Activated CD4-positive, alpha-beta memory T cell treated with anti-CD3 and anti-CD28 coated beads, Interleukin-2, amount 10 ng/mL, durations not matched to agents 7 days and 5 days (primary cell): ENCODE measurements at places on chromosomes 4 and X. TPM values are rescaled to one million over a fixed set of nuclear protein-coding genes. Genes with fewer than 3 reads are reported as not detected.

MFAP3L gene
- 0.33 TPM for total RNA-seq

SLC9B1 gene
- total RNA-seq: 2.3 TPM

MAGEE1 gene
- 2.8 TPM for total RNA-seq

UGT2A1 gene
- not detected for total RNA-seq

IL1RAPL2 gene
- not detected for total RNA-seq

XG gene
- not detected for total RNA-seq

DCX gene
- not detected for total RNA-seq

ADH4 gene
- not detected for total RNA-seq

GPR50 gene
- not detected for total RNA-seq
